Kidney glomerular epithelial cell (primary cell): ENCODE measurements at places on chromosomes 5 and 9.

- no peak for DNase-seq
These were observed 80.0 kb downstream of the SUSD1 start for GRCh38 chr9:112094948-112095681.

DNA sequence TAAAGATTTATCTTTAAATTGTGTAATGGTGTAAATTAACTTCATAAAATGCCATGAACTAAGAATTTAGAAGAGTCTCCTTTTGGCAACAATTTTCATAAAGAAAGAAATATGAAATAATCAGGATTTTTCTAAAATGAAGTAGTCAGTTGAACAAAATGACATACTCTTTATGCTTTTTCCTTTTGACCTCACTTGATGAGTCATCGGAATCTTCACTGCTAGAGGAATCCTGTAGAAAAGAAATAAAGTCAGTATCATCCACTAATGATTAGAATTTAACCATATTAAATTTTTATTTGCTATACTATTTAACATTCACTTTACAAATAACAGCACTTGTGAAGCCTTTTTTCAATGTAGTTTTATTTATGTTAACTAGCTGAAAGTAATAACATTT is 26.1 kb downstream of the CHD1 start:
- no peak for DNase-seq

DNA sequence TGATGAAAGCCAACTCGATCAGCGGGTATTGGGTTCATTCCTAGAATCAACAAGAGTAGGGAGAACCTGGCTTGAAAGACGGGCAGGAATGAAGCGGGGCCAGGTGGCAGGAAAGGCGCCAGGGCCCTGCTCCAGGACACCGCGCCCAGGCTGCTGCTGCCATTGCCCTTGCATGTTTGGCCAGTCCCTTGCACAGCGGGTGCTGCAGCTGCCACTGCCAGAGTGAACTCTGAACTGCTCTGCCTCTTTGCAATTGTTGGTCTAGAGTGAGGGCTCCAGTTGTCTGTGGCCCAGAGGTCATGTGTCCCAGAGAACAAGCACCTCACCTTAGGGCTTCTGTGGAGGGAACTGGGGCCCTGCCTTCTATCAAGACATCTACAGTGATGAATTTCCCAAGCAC is 24.0 kb upstream of the CARTPT start:
- DNase-seq, result no peak

DNA sequence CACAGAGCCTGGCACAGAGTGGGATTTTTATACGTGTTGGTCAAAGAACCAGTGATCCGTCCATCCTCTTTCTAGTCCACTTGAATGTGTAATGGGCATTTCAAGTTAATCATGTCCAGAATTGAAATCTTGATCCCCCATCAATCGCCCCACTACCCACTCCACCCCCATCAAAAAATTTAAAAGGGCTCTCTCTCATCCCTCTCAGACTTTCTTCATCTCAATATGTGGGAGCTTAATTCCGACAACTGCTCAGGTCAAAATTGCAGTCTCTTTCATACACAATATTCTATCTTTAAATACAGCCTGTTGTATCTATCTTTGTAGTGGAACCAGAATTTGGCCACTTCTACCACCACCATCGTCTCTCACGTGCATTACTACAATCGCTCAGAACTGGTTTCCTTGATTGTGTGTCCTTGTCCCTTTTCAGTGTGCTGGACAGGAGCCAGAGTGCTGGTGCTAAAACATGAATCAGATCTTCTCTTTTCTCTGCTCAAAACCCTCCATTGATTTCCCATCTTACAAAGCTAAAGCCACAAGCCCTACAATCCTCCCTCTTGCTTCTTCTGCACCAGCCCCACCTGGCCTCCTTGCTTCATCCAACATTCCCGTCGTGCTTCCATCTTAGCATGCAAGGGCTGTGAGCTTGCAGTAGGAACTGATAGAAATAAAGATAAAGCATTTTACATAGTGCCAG is 786 bp upstream of the KIF3A start:
- DNase-seq, result no peak
